ENCODE measurements at places on chromosomes 2 and 18.

GRCh38 chr18:62282188-62282629 lies 42.9 kb upstream of the TNFRSF11A start:
- no peak for DNase-seq

DNA sequence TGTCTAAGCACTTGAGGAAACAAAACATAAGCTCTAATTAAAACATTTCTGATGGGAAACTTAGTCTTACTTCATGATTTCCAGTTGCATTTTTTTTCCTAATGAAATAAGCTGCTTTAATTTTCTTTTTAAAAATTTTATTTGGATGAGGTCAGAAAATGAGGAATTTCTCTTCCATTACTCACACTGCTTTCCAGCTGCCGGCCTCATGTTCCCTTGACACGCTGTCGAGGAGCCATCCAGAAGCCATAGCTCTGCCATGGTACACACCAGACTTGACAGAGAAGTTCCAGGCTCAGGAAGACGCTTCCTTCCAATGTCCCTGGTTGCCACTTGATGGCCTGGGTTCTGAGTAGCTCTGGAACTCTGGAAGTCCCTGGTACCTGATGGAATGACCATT lies 12.1 kb upstream of the MAPRE2 start:
- DNase-seq, result no peak

DNA sequence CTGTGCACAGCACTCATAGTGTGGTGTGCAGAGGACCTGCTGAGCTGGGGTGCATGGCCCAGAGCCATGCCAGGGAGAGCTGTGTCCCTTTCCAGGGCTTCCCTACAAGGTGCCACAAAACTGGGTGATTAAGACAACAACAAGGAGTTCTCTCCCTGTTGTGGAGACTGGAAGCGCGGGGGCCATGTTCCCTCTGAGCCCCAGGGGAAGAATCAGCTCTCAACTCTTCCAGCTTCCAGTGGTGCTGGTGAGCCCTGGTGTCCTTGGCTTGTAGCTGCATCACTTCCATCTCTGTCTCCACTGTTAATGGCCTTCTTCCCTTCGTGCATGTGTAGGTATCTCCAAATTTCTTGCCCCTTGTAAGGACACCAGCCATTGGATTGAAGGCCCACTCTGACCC lies 73.3 kb downstream of the CABLES1 start:
- no peak for DNase-seq

DNA sequence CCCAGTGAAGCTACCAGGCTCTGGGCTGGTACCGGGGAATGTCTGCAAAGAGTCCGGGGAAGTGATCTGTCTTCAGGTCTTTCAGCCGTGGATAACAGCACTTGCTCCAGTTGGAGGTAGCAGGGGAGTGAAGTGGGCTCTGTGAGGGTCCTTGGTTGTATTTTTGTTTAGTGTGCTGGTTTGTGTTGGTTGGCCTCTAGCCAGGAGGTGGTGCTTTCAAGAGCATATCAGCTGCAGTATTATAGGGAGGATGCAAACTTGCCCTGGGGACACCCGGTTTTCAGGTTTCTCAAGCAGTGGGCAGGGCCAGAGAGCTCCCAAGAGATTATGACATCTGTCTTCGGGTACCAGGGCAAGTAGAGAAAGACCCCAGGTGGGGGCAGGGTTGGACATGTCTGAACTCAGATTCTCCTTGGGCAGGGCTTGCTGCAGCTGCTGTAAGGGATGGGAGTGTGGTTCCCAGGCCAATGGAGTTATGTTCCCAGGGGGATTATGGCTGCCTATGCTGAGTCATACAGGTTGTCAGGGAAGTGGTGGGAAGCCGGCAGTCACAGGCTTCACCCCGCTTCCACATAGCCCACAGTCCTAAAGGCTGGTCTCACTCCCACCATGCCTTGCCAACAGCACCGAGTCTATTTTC lies 34.4 kb downstream of the ACAA2 start:
- DNase-seq, result no peak

DNA sequence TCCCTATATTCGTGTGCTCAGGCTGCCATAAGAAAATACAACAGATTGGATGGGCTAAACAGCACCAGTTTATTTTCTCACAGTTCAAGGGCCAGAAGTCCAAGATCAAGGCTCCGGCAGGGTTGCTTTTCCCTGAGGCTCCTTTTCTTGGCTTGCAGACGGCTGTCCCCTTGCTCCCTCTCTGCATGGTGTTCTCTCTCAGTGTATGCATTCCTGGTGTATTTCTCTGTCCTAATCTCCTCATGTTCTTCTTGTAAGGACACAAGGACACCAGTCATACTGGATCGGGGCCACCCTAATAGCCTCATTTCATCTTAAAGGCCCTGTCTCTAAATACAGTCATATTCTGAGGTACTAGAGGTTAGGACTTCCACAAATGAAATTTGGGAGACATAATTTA lies 62.6 kb upstream of the SLC16A14 start:
- no peak for DNase-seq

DNA sequence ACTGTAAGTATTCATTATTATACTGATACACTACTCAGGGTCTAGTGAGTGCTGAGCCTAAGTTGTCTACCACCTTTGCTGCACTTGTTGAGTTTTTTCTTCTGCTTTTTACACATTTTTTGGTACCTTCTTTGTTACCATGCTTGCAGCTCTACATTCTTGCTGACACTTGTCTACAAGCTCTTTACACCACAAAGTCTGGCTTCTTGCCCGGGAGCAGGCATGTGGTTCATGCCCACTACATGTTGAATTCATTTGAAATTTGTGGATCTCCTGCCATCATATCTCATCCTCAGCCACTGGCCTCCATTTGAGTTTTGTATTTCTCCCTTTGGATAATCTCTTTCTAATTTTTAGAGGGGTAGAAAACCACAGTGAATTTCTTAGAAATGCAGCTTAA lies 29.9 kb downstream of the IL18R1 start:
- no peak for DNase-seq

Data from suppressor macrophage treated with lipopolysaccharide for 4 hours (primary cell).